Left lung (tissue), 14 donors: ENCODE measurements at places on chromosomes 1 and 21. TPM values are rescaled to one million over a fixed set of nuclear protein-coding genes. Genes with fewer than 3 reads are reported as not detected.

- H3K4me1 ChIP-seq: peaks cover 31% of the 10 kb centered on the region
- no peaks in the 10 kb centered on the region for H3K36me3 ChIP-seq
- H3K4me3 ChIP-seq: no peak overlapping the region
- H3K27ac ChIP-seq: no peak overlapping the region
Measured at GRCh38 chr1:154719586-154720327, 111.8 kb upstream of the ADAR start.

DNA sequence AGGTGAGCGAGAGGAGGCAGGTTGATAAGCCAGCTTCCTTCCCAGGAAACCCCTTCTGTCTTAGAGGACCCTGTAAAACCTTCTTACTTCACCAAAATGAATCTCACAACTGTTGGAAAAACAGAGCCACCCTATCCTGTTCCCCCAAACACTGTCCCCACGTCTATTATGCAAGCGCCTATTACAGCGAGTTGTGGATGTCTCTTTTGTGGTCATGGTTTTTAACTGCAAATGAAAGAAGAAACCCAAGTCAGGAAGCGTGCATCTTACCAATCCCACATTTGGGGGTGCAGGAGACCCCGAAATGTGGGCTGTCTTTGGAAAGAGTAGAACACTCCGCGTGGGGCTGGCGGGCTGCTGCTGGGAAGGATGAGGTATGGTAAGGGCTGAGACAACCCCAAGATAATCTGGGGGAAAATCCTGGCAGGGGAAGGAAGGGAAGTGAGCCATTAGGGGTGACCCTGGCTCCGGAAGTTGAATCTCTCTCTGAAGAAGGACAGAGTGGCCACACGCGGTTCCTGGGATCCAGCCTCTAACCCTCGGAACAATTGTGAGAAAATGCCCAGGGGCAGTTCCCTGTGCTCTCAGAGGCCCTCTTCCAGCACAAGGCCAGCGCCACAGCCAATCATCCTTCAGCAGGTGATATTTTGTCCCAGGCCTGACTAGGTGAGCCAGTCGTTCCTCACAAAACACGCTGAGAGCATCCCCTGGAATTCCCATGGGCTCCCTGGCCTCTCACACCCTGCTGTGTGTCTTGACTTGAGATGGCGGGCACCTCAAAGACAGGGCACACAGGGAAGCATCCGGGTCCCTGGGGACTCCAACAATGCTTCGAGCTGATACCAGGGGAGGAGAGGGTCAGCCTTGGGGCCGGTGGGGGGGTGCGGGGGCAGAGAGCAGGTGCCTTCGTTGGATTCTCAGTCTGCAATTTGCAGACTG, 168.5 kb upstream of the IRF2BP2 start:
- no peaks in the 10 kb centered on the region for H3K36me3 ChIP-seq
- peaks cover 57% of the 10 kb centered on the region for H3K4me1 ChIP-seq
- no peak overlapping the region for H3K4me3 ChIP-seq
- DNase-seq: no peak
- H3K27ac ChIP-seq: no peak overlapping the region

- no peaks in the 10 kb centered on the region for H3K36me3 ChIP-seq
- H3K27ac ChIP-seq: no peak overlapping the region
- H3K27me3 ChIP-seq: no peaks in the 10 kb centered on the region
- DNase-seq: no peak
Measured at GRCh38 chr1:86138746-86139145, 17.8 kb downstream of the COL24A1 start.

- no peak for DNase-seq
- H3K36me3 ChIP-seq: no peaks in the 10 kb centered on the region
- no peaks in the 10 kb centered on the region for H3K4me1 ChIP-seq
- H3K4me3 ChIP-seq: no peak overlapping the region
- H3K27ac ChIP-seq: no peak overlapping the region
- no peaks in the 10 kb centered on the region for H3K27me3 ChIP-seq
Measured at GRCh38 chr1:192566657-192567056, 8.9 kb upstream of the RGS1 start.

DNA sequence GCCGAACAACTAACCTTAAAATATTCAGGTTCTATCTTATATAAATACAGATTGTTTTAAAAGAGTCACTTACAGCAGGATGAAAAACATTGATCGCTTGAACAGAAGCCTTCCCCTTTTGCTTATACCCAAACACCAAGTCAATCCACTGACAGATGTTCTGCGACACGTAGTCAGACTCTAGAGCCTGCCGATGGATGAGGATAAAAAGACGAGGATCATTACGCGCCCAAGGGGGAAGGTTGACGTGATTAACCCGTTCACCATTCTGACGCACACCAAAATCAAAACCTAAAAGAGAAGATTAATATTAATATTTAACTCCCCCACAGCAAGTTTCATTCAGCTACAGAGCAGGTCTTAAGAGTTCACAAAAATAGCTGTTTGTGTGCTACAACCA, 59.4 kb upstream of the GNG4 start:
- no peak overlapping the region for H3K27ac ChIP-seq
- DNase-seq: no peak
- no peak overlapping the region for H3K4me3 ChIP-seq
- H3K4me1 ChIP-seq: no peaks in the 10 kb centered on the region
- no peaks in the 10 kb centered on the region for H3K36me3 ChIP-seq
- no peaks in the 10 kb centered on the region for H3K27me3 ChIP-seq

Gene GPR61
- total RNA-seq: not detected

- H3K4me1 ChIP-seq: peaks cover 7% of the 10 kb centered on the region
- H3K27me3 ChIP-seq: no peaks in the 10 kb centered on the region
- H3K36me3 ChIP-seq: no peaks in the 10 kb centered on the region
- no peak for DNase-seq
- H3K4me3 ChIP-seq: no peak overlapping the region
- no peak overlapping the region for H3K27ac ChIP-seq
Measured at GRCh38 chr21:15774590-15774989, 44.8 kb downstream of the USP25 start.

Gene TMEM35B
- total RNA-seq: 35.2 TPM

GRCh38 chr1:167500283-167500860, 18.0 kb downstream of the CD247 start:
- no peak overlapping the region for H3K27ac ChIP-seq
- no peaks in the 10 kb centered on the region for H3K36me3 ChIP-seq
- DNase-seq: no peak
- H3K27me3 ChIP-seq: no peaks in the 10 kb centered on the region
- H3K4me1 ChIP-seq: no peaks in the 10 kb centered on the region

DNA sequence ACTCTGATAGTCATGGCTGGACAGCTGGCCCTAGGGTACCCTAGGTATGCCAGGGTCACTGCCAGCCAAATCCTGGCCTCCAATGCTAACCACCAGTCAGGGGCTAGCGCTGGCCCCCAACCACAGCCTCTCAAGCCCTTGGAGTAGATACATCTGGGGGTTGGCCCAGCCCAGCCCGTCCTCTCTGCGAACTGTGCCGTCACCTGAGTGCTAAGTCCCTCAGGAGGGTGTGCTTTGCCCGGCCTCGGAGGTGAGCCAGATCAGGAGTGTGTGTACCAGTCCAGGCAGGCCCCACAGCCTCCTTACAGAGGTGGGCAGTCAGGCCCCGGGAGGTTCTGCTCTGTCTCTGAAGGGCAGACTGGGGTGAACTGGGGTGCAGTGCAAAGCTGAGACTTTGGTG, 34.0 kb upstream of the DISP3 start:
- H3K27me3 ChIP-seq: peaks cover 87% of the 10 kb centered on the region
- H3K27ac ChIP-seq: no peak overlapping the region
- no peaks in the 10 kb centered on the region for H3K4me1 ChIP-seq

GRCh38 chr1:177771688-177772087, 198.2 kb downstream of the SEC16B start:
- no peaks in the 10 kb centered on the region for H3K27me3 ChIP-seq
- no peak for DNase-seq
- no peak overlapping the region for H3K4me3 ChIP-seq
- H3K4me1 ChIP-seq: no peaks in the 10 kb centered on the region
- no peak overlapping the region for H3K27ac ChIP-seq

Gene CDC20
- total RNA-seq: 18.0 TPM

DNA sequence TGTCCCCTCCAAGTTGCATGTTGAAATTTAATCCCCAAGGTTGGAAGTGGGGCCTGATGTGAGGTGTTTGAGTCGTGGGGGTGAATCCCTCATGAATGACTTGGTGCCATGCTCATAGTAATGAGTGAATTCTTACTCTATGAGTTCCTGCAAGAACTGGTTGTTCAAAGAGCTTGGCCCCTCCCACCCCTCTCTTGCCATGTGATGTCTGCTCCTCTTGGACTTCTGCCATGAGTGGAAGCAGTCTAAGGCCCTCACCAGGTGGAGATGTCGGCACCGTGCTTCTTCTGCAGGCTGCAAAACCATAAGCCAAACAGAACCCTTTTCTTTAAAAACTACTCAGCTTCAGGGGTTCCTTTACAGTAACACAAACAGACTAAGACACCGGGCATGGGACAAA, 14.3 kb downstream of the G0S2 start:
- peaks cover 43% of the 10 kb centered on the region for H3K4me1 ChIP-seq
- no peaks in the 10 kb centered on the region for H3K36me3 ChIP-seq
- no peak overlapping the region for H3K27ac ChIP-seq
- DNase-seq: no peak
- no peak overlapping the region for H3K4me3 ChIP-seq

DNA sequence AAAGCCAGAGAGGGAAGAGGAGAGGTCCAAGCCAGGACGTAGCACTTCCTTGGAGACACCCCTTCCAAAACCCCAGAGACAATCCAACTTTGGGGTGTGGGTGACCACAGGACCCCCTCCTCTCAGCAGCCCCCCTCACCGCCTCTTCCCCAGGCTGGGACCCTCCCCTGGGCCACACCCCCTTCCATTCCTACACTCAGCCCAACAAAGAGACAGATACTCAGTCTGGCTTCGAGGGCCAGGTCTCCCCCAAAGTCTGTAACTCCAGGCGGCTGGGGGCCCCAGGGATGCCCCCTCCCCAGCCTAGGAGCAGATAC, 1.4 kb downstream of the MEX3A start:
- peak overlapping the region; percentile 19 for H3K4me3 ChIP-seq
- DNase-seq: no peak
- no peak overlapping the region for H3K27ac ChIP-seq

Gene DISP3
- total RNA-seq: 0.05 TPM

DNA sequence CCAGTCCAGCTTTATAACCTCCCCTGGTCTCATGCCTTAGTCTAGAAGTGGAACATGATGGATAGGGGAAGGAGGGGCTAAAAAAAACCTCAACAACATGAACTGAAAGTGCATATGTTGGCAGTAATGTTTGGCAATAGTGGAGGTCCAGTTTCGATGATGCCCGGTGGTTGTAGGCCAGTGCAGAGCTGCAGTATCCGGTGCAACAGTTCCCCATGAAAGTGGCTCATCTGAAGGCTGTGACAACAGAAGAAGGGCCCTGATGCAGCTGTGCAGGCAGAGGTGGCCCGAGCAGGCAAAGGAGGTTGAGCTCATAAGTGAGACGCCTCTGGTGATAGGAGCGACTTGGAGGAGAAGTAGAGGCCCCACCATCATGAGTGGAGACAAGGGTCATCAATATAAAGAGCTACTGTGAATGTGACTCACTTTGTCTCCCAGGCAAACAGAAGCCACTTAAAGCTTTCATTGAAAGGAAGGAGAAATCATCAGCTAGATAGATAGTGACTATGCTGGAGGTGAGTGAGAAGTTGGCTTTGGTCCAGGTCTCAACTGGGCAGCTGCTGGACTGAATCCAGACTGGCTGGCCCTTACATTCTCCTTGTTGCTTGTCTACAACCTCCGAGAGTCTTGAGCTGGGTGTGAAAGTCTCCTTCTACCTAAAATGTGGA, 10.2 kb upstream of the CREG1 start:
- no peaks in the 10 kb centered on the region for H3K27me3 ChIP-seq
- H3K4me3 ChIP-seq: no peak overlapping the region
- peak overlapping the region; percentile 30 for H3K27ac ChIP-seq
- no peaks in the 10 kb centered on the region for H3K36me3 ChIP-seq
- no peak for DNase-seq

GRCh38 chr1:37629008-37629407, 5.7 kb downstream of the RSPO1 start:
- H3K4me3 ChIP-seq: no peak overlapping the region
- H3K27me3 ChIP-seq: peaks cover 25% of the 10 kb centered on the region
- no peaks in the 10 kb centered on the region for H3K36me3 ChIP-seq
- no peak overlapping the region for H3K27ac ChIP-seq
- no peak for DNase-seq

- H3K4me3 ChIP-seq: no peak overlapping the region
- peaks cover 30% of the 10 kb centered on the region for H3K4me1 ChIP-seq
- DNase-seq: no peak
- no peaks in the 10 kb centered on the region for H3K36me3 ChIP-seq
Measured at GRCh38 chr1:64915381-64916274, 50.7 kb downstream of the JAK1 start.

Gene ADGRL2
- total RNA-seq: 78.8 TPM

Gene MTARC2
- total RNA-seq: 41.2 TPM

- peaks cover 30% of the 10 kb centered on the region for H3K36me3 ChIP-seq
- H3K27me3 ChIP-seq: no peaks in the 10 kb centered on the region
- H3K27ac ChIP-seq: peak overlapping the region; percentile 42
- H3K4me1 ChIP-seq: peaks cover 80% of the 10 kb centered on the region
- H3K4me3 ChIP-seq: no peak overlapping the region
Measured at GRCh38 chr1:159913451-159914192, 11.7 kb downstream of the TAGLN2 start.

GRCh38 chr21:44850905-44851657, 22.4 kb downstream of the PTTG1IP start:
- DNase-seq: no peak
- H3K4me1 ChIP-seq: peaks cover 39% of the 10 kb centered on the region
- H3K27me3 ChIP-seq: no peaks in the 10 kb centered on the region

Gene LRRC53
- not detected for total RNA-seq

Gene TP73
- total RNA-seq: 1.8 TPM

DNA sequence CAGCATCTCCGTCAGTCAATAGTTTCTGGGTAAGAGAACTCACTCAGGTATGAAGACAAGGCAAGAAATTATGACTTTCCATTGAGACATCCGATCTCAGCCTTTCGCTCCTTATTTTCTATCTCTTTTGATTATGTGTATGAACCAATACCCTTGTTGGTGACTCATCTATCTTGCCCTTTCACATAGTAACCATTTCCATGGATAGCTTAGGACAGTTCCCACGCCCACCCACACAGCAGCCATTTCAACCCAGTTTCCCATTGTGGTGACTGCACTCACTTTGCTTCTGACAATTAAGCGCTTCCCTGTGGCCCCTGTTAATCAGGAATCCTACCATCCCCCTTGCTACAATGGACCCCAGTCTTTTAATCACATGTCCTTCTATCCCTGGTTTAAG, 210.6 kb upstream of the ADGRL2 start:
- no peaks in the 10 kb centered on the region for H3K36me3 ChIP-seq
- no peak for DNase-seq
- no peak overlapping the region for H3K27ac ChIP-seq
- H3K4me3 ChIP-seq: no peak overlapping the region

DNA sequence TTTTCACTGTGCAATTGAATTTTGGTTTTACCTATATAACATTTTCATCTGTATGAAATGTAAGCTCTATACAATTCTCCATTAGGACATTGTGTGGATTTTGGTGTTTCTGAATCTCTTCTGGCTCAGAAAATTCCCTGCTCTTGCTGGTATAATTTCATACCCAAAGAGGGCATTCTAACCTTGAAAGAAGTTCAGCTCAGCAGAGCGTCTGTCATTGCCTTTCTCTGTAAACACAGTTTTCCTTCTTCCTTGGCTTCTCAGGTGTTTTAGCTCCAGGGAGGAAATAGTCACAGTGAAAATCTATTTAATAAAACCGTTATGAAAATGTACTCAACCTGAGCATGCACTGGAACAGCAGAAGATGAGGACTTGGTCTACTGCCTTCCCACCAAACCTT, 16.0 kb downstream of the DISC1 start:
- DNase-seq: no peak
- no peaks in the 10 kb centered on the region for H3K4me1 ChIP-seq
- no peaks in the 10 kb centered on the region for H3K36me3 ChIP-seq
- H3K27ac ChIP-seq: no peak overlapping the region
- H3K4me3 ChIP-seq: no peak overlapping the region

Gene HAO2
- not detected for total RNA-seq
